Activated CD4-positive, alpha-beta T cell treated with anti-CD3 and anti-CD28 coated beads, Interleukin-2, Interleukin-4, amounts not matched to agents 100 ng/mL and 50 ng/mL, durations not matched to agents 16 hours and 8 hours (primary cell): ENCODE measurements at places on chromosomes 2 and 18.

- DNase-seq = no peak
Measured at GRCh38 chr18:2009942-2010697, 561.2 kb downstream of the METTL4 start.

GRCh38 chr18:5434425-5434824 lies 109.4 kb downstream of the EPB41L3 start:
- DNase-seq = no peak

DNA sequence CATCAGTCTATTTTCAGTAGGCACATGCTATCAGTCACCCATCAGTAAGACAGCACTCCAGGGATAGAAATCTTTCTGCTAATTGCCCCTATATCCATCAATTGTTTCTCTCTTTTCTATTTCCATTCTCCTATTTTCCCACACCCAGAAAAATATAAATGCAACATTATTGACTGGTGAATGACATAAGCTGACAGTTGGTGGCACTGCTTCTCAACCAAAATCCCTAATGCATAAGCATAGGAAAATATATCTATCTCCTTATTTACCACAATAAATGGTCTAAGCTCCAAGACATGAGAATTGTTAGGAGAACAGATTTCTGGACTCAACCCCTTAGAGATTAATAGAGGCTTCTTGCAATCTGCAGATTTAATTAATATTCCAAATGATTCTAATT lies 64.0 kb upstream of the REG3A start:
- no peak for DNase-seq

GRCh38 chr18:60675801-60676200 lies 303.2 kb upstream of the MC4R start:
- no peak for DNase-seq

DNA sequence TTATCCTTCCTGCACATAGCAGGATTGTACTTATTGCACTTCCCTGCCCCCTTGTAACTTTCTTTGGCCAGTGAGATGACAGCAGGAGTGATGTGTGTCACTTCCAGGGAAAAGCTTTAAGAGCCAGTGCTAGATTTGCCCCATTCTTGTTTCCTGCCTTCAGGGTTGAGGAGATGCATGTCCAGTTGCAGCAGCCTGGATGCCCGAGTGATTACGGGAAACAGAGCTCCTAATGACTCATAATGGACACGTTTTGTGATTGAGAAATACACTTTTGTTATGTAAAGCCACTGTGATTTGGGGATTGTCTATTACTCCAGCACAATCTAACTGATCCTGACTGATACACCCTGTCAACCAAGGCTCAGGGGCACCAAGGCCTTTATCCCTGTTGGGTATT lies 5.0 kb upstream of the TET3 start:
- no peak for DNase-seq

GRCh38 chr2:226300196-226300886 lies 499.3 kb downstream of the IRS1 start:
- DNase-seq = no peak

GRCh38 chr2:62197011-62197924 lies 1.4 kb downstream of the B3GNT2 start:
- DNase-seq = peak; percentile 46

DNA sequence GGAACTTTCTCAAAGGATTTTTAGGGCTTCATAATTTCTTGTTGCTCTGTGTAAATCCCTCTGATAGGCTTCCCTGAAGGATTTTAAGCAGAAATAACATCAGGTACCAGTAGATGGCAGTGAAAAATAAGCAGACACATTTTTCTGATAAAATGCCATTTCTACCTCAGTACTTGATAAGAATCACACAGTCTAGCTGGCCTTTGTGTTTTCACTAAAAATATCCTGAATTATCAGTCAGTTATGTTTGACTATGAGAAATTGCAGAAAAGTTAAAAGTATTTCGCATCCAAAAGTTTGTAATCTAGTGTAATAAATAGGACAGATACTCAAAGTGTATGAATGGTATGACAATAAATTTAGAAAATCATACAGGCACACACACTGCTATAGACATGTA lies 68.7 kb downstream of the DNAJC10 start:
- DNase-seq = peak; percentile 15

DNA sequence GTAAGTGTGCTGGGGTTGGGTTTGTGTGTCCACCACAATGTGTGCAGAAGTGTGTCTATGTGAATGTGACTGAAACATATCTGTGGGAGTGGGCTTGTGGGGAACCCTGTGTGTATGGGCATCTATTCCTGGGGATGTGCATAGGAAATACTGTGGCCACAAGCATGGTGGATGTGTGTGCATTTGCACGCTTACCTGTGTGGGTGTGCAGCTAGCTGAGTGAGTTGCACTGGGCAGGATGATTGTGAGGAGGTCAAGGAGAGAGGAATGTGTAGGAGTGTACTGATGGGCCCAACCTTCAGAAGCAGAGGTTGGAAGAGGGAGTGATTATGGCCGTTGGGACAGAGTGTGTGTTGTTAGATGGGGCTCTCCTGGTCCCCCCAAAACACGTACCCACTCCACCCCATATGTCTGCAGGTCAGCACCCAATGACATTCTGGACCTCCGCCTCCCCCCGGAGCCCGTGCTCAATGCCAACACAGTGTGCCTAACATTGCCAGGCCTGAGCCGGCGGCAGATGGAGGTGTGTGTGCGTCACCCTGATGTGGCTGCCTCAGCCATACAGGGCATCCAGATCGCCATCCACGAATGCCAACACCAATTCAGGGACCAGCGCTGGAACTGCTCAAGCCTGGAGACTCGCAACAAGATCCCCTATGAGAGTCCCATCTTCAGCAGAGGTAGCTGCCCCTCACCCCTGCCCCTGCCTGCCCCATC lies 1.2 kb downstream of the WNT10A start:
- no peak for DNase-seq

GRCh38 chr2:38125842-38126241 lies 49.9 kb upstream of the CYP1B1 start:
- no peak for DNase-seq

GRCh38 chr18:12011199-12011956 lies 30.1 kb downstream of the IMPA2 start:
- no peak for DNase-seq

GRCh38 chr2:16002575-16002974 lies 62.2 kb downstream of the MYCN start:
- no peak for DNase-seq

DNA sequence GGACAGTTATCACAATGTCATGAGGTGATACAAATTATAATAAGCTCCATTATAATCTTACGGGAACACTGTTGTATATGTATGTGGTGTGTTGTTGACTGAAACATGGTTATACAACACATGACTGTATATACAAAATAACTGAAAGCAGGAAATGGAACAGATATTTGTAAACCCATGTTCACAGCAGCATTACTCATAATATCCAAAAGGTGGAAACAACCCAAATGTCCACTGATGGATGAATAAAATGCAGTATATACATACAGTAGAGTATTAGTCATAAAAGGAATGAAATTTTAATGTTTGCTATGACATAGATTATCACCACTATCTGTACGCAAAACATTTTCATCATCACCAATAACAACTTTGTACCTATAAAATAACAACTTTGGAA lies 107.3 kb downstream of the USP34 start:
- no peak for DNase-seq

- DNase-seq = no peak
Measured at GRCh38 chr2:64276417-64277095, 132.3 kb upstream of the PELI1 start.
